Fibroblast of lung (primary cell): ENCODE measurements at places on chromosomes 16 and 17. TPM values are rescaled to one million over a fixed set of nuclear protein-coding genes. Genes with fewer than 3 reads are reported as not detected.
A peak's percentile ranks its signal among the peaks of the same experiment; 100 is the strongest.

The TPSD1 gene
- polyA plus RNA-seq = not detected in 2 replicates

The ZG16 gene
- polyA plus RNA-seq = not detected in 2 replicates

The IGSF6 gene
- polyA plus RNA-seq = not detected in 2 replicates

GRCh38 chr17:8470447-8471047 lies 34.9 kb downstream of the NDEL1 start:
- H3K27ac ChIP-seq = peak overlapping the region; percentile 14
- H3K4me1 ChIP-seq = peaks cover 4% of the 10 kb centered on the region
- H3K36me3 ChIP-seq = peaks cover 36% of the 10 kb centered on the region
- no peaks in the 10 kb centered on the region for H3K27me3 ChIP-seq
- H3K4me3 ChIP-seq = no peak overlapping the region

GRCh38 chr17:55093353-55093752 lies 124.8 kb downstream of the STXBP4 start:
- no peak overlapping the region for H3K4me3 ChIP-seq
- no peaks in the 10 kb centered on the region for H3K27me3 ChIP-seq
- no peak for DNase-seq
- no peaks in the 10 kb centered on the region for H3K36me3 ChIP-seq
- H3K27ac ChIP-seq = no peak overlapping the region
- no peaks in the 10 kb centered on the region for H3K4me1 ChIP-seq

GRCh38 chr17:70976447-70976846 lies 807.1 kb downstream of the KCNJ2 start:
- DNase-seq = no peak
- no peaks in the 10 kb centered on the region for H3K4me1 ChIP-seq
- no peaks in the 10 kb centered on the region for H3K36me3 ChIP-seq
- H3K4me3 ChIP-seq = no peak overlapping the region

- H3K36me3 ChIP-seq = no peaks in the 10 kb centered on the region
- DNase-seq = no peak
- H3K4me3 ChIP-seq = no peak overlapping the region
- no peaks in the 10 kb centered on the region for H3K4me1 ChIP-seq
Measured at GRCh38 chr17:60006160-60006559, 41.6 kb upstream of the RNFT1 start.

- H3K4me3 ChIP-seq = no peak overlapping the region
- no peaks in the 10 kb centered on the region for H3K36me3 ChIP-seq
- no peak for DNase-seq
- no peaks in the 10 kb centered on the region for H3K27me3 ChIP-seq
Measured at GRCh38 chr17:83069931-83070742, 9.3 kb upstream of the METRNL start.

The C1QTNF8 gene
- polyA plus RNA-seq = not detected in 2 replicates

- no peaks in the 10 kb centered on the region for H3K4me1 ChIP-seq
- H3K4me3 ChIP-seq = no peak overlapping the region
- no peaks in the 10 kb centered on the region for H3K36me3 ChIP-seq
- H3K27ac ChIP-seq = no peak overlapping the region
Measured at GRCh38 chr17:58556833-58557250, 42.4 kb upstream of the MTMR4 start.

The PDP2 gene
- polyA plus RNA-seq = 10.6 and 10.9 TPM in 2 replicates

DNA sequence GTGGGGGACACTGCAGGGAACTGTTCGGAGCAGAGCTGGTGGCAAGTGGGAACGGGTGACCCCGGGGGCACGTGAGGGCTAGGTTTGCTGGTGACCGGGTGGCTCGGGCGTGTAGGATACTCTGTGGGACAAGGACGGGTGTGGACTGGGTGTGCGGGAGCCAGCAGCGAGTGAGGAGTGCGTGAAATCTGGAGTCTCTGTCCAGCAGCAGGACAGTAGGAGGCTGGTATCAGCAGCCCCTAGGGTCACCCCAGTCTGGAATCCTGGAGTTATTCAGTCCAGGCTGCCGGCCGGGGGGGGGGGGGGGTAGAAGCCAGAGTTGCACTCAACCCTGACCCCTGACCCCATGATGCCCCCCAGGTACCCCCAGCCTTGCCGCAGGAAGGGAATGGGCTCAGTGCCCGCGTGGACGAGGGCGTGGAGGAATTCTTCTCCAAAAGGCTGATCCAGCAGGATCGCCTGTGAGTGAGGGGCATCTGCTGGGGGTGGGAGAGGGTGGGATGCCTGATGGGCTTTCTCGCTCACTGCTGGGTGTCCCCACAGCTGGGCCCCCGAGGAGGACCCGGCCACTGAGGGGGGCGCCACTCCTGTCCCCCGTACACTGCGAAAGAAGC lies 6.2 kb downstream of the ACD start:
- no peak overlapping the region for H3K27ac ChIP-seq
- peaks cover 4% of the 10 kb centered on the region for H3K36me3 ChIP-seq
- DNase-seq = no peak
- H3K4me1 ChIP-seq = peaks cover 2% of the 10 kb centered on the region
- H3K27me3 ChIP-seq = peaks cover 34% of the 10 kb centered on the region
- H3K4me3 ChIP-seq = peak overlapping the region; percentile 50

- no peaks in the 10 kb centered on the region for H3K36me3 ChIP-seq
- no peak overlapping the region for H3K4me3 ChIP-seq
- no peak for DNase-seq
- no peaks in the 10 kb centered on the region for H3K27me3 ChIP-seq
Measured at GRCh38 chr17:80820331-80820730, 171.3 kb upstream of the CHMP6 start.

DNA sequence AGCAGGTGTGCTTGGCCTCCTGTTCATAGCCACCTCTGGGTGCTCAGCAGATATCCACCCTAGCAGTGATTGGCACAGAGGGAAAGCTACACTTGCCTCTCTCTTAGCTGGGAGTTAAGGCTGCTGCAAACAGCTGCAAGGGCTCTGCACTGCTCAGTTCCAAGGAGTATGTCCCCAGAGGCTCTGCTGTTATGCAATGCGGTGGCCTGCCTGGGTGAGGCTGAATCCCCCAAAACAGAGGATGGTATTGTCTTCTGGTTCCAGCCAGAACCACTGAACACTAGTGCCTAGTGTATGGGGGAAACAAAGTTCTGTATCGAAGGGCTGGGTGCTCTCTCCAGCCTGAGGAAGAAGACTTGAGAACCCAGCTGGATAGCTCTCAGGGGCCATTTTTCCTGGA lies 16.8 kb downstream of the TMEM94 start:
- no peak overlapping the region for H3K27ac ChIP-seq
- no peaks in the 10 kb centered on the region for H3K36me3 ChIP-seq

The KRT14 gene
- polyA plus RNA-seq = 0.62 and 0.94 TPM in 2 replicates

The PRSS27 gene
- polyA plus RNA-seq = 0.16 and 0.24 TPM in 2 replicates

DNA sequence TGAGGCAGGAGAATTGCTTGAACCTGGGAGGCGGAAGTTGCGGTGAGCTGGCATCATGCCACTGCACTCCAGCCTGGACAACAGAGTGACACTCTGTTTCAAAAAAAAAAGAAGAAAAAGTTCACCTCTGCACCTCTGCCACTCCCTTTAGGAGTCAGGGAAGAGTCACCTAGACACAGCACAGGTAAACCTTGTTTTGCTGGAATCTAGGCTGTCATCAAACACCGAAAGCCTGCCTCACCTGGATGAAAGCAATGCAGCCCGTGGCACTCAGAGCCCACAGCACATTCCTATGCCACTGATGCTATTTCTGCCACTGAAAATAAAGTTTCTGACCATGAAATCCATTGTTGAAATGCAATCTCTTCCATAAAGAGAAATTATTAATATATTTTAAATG lies 22.2 kb downstream of the CFAP52 start:
- no peaks in the 10 kb centered on the region for H3K36me3 ChIP-seq
- no peak for DNase-seq
- no peak overlapping the region for H3K4me3 ChIP-seq
- H3K27me3 ChIP-seq = no peaks in the 10 kb centered on the region

The IL34 gene
- polyA plus RNA-seq = 0.45 and 0.70 TPM in 2 replicates

The CASKIN2 gene
- polyA plus RNA-seq = 3.4 and 4.5 TPM in 2 replicates

The CIITA gene
- 0.27 and 0.40 TPM in 2 replicates for polyA plus RNA-seq

The CCL8 gene
- polyA plus RNA-seq = 0.27 TPM in 1 of 2 replicates, not detected in the other

The PLEKHG4 gene
- 9.9 and 11.5 TPM in 2 replicates for polyA plus RNA-seq

The TSPOAP1 gene
- polyA plus RNA-seq = 0.23 and 0.24 TPM in 2 replicates

The KRT17 gene
- polyA plus RNA-seq = 0.89 and 0.90 TPM in 2 replicates

GRCh38 chr17:4540687-4541327 lies 14.4 kb downstream of the MYBBP1A start:
- H3K27me3 ChIP-seq = no peaks in the 10 kb centered on the region
- no peak overlapping the region for H3K4me3 ChIP-seq
- no peak for DNase-seq

GRCh38 chr17:45296003-45296832 lies 20.6 kb downstream of the MAP3K14 start:
- no peak for DNase-seq
- no peak overlapping the region for H3K4me3 ChIP-seq
- H3K27me3 ChIP-seq = no peaks in the 10 kb centered on the region
- peaks cover 2% of the 10 kb centered on the region for H3K36me3 ChIP-seq

DNA sequence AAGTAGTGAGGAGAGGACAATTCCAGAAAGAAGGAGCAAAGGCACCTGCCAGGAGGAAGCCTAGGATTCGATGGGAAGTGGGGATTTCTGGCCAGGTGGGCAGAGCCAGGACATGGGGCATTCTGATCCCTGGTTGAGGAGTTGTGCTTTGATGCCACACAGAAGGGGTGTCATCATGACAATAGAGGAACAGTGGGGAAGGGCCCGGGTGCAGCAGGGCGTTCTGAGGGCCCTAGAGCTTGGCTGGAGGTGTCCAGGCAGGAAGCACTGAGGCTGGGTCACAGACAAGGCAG lies 4.3 kb downstream of the EVPLL start:
- no peak overlapping the region for H3K27ac ChIP-seq
- no peak for DNase-seq
- H3K4me3 ChIP-seq = no peak overlapping the region
- H3K36me3 ChIP-seq = no peaks in the 10 kb centered on the region
- no peaks in the 10 kb centered on the region for H3K4me1 ChIP-seq

DNA sequence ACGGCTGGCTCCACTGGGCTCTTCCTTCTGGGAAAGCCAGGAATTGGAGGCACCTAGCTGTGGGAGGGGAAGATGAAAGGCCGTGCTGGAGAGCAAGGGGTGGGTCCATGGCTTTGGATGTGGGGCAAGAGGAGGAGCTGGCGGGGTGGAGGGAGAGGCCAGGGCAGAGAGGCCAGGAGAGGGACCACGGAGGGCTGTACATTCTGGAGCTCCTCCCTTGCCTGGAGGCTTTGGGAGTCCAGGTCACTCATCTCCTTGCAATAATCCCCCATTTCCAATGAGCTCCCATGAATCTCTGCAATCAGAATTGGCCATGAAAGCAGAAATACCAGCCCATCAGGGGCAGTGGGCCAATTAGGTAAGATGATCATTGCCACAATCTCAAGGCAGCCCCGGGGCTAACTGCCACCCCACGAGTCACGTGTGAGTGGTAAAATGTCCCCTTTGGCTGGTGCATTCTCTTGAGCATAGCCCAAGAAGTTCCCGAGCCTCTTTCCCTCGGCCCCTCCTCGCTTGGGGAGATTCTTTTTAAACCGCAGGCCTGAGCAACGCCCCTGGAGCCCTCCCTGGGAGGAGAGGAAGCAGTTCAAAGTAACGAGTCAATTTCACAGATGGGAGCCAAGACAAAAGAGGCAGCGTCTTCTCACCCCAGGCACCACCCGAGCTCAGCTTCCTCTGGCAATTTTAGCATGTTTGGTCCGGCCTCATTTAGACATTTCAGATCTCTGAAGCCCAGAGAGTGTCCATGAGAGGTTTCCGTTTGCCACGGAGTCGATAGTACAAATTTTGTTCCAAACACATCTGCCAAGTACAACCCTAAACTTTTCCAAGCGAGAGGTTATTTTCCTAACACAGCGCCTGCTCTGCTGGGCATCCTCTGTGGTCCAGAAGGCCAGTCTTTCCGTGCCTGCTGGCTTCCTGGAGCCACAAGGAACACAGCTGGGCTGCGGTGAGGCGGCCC lies 13.4 kb downstream of the RTN4RL1 start:
- no peaks in the 10 kb centered on the region for H3K36me3 ChIP-seq
- no peak overlapping the region for H3K27ac ChIP-seq
- H3K27me3 ChIP-seq = peaks cover 2% of the 10 kb centered on the region
- peak; percentile 63 for DNase-seq
- H3K4me3 ChIP-seq = peak overlapping the region; percentile 20
- peaks cover 5% of the 10 kb centered on the region for H3K4me1 ChIP-seq

The G6PC1 gene
- polyA plus RNA-seq = not detected in 2 replicates
